T-helper 9 cell (primary cell): ENCODE measurements at places on chromosomes 12 and 14.
A peak's percentile ranks its signal among the peaks of the same experiment; 100 is the strongest.

GRCh38 chr12:115203701-115204100, 519.7 kb upstream of the TBX3 start:
- DNase-seq = no peak

GRCh38 chr14:68442828-68443629, 349.8 kb downstream of the ZFP36L1 start:
- DNase-seq = no peak

- DNase-seq = no peak
These were observed 53.4 kb upstream of the NAV3 start for GRCh38 chr12:77777274-77777673.

GRCh38 chr12:101552277-101552676, 42.5 kb upstream of the MYBPC1 start:
- DNase-seq = no peak

DNA sequence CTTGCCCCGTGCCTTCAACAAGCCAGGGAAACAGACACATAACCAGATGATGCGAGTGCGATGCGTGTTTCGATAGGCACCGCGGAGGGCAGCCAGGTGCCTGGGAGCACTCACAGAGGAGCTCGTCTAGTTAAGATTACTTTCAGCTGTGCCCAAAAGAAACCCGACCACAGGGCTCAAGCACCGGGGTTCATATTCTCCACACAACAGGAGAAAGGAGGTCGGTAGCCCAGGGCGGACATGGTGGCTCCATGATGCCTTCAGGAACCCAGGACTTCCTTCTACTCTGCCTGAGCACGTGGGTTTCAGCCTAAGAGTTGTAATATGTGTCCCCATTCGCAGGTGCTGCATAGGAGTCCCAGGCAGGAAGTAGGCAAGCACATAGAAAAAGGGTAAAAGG, 53.7 kb upstream of the DDX11 start:
- DNase-seq = no peak

DNA sequence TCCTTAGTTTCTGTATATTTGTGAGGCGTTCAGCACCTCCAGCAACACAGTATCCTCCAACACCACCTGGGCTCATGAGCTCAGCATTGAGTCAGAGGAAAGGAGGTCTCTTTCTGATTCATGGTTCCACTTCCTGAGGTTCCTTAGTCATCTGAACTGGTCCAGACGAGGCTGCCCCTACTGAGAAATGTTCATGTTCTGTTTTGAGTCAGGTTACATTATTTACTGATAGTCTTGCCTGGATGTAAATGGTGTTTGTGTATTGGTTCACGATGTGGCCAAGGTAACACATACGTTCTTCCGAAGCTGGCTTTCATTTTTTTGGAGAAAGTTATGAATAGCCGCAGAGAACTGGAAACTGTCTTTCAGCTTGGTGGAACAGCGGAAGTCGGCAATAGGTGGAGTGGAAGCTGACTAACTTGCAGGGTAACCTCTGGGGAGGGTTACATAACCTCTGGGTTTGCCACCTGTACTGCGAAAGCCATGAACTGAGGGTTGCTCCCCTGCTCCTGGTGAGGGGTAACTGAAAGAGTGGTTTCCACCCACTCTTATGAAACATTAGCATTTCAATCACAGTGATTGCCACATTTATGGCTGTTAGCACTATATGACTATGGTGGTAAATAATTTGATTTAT, 42.2 kb upstream of the MANSC4 start:
- peak; percentile 35 for DNase-seq

- DNase-seq = no peak
These were observed 668 bp downstream of the RAPGEF3 start for GRCh38 chr12:47757840-47758583.

DNA sequence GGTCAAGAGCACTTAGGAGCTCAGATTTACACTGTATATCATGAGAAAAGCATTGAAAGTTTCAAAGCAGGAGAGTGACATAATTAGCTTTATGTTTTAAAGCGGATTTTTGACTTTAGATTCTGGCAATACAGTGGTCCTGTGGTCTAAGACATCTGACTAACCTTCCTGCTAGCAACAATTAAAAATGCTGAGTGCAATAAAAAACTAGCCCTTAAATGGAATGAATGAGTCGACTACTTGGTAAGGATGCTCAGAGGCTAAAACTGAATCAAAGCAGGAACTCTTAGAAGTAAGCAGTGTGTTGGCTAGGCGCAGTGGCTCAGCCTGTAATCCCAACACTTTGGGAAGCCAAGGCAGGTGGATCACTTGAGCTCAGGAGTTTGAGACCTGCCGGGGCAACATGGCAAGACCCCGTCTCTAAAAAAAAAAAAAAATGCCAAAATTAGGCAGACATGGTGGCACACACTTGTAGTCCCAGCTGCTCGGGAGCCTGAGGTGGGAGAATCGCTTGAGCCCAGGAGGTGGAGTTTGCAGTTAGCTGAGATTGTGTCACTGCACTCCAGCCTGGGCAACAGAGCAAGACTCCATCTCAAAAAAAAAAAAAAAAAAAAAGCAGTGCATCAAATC, 18.9 kb downstream of the BICD1 start:
- no peak for DNase-seq

DNA sequence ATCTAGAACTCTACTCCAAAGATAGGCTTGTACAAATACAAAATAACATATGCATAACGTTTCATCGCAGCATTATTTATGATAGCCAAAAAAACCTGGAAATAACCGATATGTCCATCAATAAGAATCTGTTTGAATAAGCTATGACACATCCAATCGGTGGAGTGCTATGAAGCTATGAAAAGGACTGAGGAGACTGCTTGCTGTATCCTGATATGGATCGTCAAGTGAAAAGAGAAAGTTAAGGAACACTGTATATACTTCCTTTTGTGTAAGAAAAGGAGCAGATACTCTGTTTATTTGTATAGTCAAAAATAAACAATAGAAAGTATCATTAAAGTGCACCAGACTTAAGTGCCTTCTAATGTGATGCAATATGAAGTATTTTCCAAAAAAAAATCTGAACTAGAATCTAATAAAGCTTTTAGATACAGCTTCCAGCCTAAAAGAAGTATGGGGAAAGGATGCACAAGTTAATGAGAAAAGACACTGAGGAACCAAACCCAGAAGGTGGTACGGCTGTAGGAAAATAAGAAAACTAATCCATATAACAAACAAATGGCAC, 645 bp upstream of the KLHDC1 start:
- no peak for DNase-seq

GRCh38 chr12:132689227-132689626, 1.8 kb downstream of the PXMP2 start:
- no peak for DNase-seq
